ENCODE measurements at places on chromosomes 7 and 10.

GRCh38 chr10:63520500-63521415 is at the start of gene REEP3:
REEP3 (plus strand) TSS chr10:63521401; CDS start chr10:63521546, 145 bp downstream.
- no peak for DNase-seq

DNA sequence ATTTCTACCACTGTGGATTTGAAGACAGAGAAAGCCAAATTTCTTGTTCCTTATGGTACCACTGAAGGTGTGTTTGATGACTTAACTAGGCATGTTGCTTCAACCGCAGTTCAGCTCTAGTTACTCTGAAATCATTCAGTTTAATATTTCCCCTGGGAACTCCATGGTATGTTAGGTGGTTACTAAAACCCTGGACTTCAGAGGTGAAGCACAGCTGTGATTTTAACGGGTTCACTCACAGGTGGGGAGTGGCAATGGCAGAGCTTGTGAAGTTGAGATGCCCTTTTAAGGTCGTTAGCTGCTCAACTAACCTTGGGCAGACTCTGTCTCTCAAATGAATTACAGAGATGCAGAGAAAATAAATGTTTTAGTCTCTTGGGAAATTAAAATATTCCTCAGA is 163.6 kb upstream of the PHYHIPL start:
- no peak for DNase-seq

- DNase-seq: peak; percentile 99
Measured at GRCh38 chr7:56106108-56107073, at the start of gene CHCHD2. CHCHD2 (minus strand) TSS chr7:56106476; CDS start chr7:56106413, 63 bp downstream.

DNA sequence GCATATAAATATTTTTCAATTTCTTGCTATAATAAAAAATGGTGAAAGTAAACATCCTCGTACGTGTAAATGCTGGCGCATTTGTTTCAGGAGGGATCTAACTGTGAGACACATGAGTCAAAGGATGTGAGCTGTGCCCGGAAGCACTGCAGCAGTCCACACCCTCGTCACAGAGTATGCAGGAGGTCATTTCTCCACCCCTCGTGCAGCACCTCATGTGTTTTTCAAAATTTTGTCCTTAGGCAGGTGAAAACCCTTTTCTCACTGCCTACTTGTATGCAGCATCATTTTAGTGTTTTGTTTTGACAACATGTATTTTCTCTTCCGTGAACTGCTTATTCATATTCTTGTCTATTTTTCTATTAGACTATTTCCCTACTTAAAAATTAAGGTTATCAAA is 162.7 kb downstream of the AVL9 start:
- peak; percentile 18 for DNase-seq

DNA sequence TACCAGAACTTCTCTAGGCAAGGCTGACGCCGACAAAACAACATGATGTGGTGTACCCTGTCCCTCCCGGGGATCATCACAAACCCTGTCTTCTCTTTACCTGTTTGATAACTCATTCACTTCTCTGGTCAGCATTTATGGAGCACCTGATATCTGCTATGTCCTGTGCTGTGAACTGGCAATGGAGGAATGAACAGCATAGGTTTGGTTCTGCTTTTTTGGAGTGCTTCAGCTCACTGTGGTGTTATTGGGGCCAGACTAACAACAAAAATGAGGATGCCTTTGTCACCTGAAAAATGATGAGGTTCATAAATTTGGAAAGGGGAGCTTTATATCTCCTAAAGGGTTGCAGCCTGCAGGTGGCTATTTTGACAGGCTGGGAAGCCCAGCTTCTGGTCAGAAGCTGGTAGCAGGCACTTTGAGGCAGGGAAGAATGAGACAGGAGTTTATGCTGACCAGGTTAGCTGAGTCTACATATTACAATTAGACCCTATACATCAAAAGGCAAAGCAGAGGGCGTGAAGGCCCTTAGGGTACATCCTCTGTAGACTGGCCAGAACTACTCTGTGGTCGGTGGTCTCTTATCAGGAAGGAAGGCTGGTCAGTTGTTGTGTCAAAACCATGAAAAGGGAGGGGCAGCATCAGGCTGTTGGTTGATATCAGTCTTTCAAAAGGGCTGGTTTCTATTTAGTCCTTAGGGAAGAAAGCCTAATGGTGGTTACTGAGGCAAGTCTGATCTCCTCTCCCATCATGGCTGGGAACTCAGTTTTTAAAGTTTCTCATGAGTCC is 42.3 kb downstream of the SH2D4B start:
- no peak for DNase-seq

- DNase-seq: no peak
Measured at GRCh38 chr7:150507947-150508602, 6.6 kb upstream of the GIMAP7 start.

- DNase-seq: peak; percentile 64
Measured at GRCh38 chr10:119516381-119517234, 25.9 kb downstream of the RGS10 start.

GRCh38 chr7:91311839-91312238 is 47.6 kb downstream of the FZD1 start:
- no peak for DNase-seq

DNA sequence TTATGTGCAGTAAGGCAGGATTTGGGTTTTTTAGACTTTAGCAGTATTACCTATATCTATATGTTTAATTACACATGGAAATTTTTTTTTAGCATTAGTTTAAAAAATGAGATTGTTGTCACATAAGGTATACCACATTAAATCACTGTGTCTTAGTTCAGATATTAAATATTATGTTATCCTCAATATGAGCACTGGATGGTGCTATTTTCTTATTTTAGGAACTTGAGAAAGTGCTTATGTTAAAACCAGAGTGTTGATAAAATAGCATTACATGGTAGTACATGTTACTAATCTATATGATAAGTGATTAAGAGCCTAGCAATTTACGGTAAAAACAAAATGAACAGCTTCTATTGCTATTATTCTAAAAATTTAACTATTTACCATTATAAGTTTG is 28.8 kb downstream of the MIOS start:
- DNase-seq: peak; percentile 21

DNA sequence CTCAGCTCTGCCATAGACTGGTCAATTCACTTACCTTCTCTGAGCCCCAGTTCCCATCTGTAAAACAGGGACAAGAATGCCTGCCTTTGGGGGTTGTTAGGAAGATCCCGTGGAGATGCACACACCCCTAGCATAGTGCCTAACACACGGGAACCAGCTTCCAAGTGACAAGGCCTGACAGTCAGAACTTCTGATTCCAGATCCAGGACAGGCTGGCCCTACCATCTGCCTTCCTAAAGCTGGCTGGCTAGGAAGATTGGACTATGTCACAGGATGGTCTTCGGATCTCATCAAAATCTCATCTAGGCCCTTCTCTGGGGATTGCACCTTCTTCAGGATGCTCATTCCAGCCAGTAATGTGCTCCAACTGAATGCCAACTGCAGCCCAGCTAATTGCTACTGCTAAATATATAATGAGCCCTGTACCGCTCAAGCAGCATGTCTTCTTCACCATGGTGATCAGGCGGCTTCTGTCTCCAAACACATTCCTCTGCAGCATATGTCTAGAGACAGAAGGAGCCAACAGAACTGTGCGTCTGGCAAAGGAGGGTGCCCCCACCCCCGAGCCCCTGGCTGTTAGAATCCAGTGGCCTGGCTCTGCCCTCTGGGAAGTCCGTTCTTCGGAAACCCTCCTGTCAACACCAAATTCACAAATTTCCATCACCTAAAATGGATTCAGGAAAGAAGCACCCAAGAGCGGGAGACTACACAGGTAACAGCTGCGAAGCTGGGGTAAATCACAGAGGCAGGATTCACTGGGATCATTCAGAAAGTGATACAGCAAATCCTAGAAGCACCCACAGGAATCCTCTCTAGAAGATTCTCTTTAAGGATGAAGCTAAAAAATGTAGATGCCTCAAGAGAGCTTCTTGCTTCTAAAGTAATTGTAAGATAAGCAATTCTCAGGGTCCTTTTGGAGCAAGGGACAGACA is 142.1 kb upstream of the EEPD1 start:
- no peak for DNase-seq

DNA sequence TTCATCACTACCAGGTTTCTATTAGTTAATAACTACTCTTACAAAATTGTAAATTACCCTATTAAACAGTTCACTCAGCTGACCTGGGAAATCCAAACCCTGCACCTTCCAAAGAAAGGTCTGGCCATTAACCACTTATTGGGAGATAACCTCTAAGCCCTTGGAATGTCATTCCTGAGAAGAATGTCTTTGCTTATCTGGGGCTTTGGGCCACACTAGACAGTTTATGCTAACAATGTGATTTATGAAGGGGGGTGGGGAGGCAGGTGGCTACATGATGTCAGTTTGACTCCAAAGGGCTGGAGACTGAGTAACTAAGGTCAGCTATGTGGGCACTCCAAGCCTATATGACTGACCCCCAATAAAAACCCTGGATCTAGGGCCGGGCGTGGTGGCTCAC is 50.7 kb downstream of the AKR1D1 start:
- no peak for DNase-seq

DNA sequence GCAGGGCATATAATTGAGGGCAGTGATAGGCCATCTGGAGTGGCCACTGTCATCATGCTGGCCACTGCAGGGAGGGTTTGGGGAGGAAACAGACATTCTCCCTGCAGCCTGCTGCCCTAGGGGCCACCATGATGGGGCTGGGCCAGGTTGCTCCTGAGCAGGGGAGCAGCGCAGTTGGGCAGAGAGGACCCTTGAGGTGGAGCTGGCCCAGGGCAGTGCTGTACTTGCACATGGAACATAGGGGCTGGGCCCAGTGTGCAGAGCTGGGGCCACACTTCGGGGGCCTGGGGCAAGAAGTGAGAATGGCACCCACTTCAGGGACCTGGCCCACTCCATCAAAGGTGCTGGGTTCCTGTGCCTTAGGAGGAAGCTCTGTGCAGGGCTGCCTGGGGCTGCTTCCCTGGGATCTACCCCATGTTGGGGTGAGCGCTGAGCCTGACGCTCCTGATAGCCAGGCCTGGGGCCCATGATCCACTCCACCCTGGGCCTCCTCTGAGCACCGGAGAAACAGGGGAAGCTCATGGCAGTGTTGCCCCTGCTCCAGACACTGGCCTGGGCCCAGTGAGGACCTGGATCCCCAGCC is 21.3 kb upstream of the NUB1 start:
- no peak for DNase-seq

DNA sequence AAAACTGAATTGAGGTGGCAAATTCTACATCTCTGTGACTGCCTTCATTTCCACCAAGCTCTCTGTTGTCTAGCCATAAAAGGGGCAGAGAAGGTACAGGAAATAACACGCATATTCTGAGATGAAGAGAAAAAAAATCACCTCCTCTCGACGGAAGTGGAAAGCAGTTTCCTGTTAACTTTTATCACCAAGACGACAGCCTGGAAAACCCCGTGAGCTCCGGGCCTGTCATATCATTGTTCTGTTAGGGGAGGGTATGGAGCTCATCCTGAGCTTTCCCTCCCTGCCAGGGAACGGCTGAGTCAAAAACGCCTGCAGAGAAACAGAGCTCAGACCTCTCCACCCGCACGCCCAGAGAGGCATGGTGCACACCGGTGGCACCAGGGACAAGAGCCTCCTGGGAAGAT is 200.3 kb downstream of the PRPF18 start:
- peak; percentile 44 for DNase-seq

GRCh38 chr10:116779076-116779687 is 36.8 kb upstream of the HSPA12A start:
- DNase-seq: peak; percentile 17

GRCh38 chr10:10811562-10811961 is 206.1 kb upstream of the CELF2 start:
- no peak for DNase-seq

DNA sequence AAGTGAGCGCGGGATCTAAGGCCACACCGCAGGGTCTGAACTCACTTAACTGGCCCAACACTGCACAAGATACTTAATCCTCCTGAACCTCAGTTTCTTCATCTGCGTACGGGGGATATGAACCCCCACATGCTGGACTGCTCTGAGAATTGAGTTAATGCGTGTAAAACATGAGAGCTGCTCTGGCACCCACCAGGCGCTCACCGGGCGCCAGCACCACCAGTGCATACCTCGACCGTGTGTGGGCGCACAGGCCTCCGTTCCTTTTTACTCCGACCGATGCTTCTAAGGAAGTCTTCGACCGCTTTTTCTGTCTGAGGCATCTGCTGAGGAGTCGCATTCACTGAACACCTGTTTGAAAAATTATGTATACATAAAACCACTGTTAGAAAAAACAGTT is 27.2 kb downstream of the PITRM1 start:
- DNase-seq: no peak

DNA sequence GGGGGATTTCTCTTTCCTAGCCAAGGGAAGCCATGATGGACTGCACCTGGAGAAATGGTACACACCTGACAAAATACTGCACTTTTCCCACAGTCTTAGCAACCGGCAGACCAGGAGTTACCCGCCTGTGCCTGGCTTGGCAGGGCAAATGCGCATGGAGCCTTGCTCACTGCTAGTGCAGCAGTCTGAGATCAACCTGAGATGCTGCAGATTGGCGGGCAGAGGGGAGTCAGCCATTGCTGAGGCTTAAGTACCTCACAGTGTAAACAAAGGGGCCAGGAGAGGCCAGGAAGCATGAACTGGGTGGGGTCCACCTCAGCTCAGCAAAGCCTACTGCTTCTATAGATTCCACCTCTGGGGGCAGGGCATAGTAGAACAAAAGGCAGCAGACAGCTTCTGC is 49.4 kb downstream of the OR13A1 start:
- no peak for DNase-seq

- no peak for DNase-seq
Measured at GRCh38 chr10:3066317-3067117, 831 bp upstream of the PFKP start.

- DNase-seq: peak; percentile 65
Measured at GRCh38 chr7:82697897-82698296, 254.3 kb upstream of the CACNA2D1 start.

GRCh38 chr10:15306735-15307280 is 64.3 kb downstream of the FAM171A1 start:
- DNase-seq: no peak

- no peak for DNase-seq
Measured at GRCh38 chr7:12737373-12737772, 49.9 kb downstream of the ARL4A start.

- no peak for DNase-seq
Measured at GRCh38 chr7:48317360-48317759, 146.1 kb downstream of the ABCA13 start.

DNA sequence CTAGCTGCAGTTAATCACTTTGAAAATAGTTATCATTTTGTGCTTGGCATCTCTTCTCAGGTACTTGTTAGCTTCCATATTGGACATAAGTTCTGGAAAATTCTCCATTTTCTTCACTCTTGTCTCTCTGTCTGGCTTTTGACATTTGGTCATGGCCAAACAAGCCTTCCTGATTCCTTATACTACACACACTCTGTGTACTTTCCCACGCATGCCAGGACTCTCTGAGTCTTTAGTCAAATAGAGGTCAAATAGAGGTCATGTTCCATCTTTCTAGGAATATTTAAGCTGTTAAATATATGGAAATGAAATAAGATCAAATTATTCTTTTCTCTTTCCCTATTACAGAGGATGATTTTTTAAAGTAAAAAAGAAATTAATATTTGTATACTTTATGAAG is 235.5 kb upstream of the PLXDC2 start:
- peak; percentile 7 for DNase-seq
